NCI-H187 (cell line): ENCODE measurements at places on chromosomes 12 and 14.

DNA sequence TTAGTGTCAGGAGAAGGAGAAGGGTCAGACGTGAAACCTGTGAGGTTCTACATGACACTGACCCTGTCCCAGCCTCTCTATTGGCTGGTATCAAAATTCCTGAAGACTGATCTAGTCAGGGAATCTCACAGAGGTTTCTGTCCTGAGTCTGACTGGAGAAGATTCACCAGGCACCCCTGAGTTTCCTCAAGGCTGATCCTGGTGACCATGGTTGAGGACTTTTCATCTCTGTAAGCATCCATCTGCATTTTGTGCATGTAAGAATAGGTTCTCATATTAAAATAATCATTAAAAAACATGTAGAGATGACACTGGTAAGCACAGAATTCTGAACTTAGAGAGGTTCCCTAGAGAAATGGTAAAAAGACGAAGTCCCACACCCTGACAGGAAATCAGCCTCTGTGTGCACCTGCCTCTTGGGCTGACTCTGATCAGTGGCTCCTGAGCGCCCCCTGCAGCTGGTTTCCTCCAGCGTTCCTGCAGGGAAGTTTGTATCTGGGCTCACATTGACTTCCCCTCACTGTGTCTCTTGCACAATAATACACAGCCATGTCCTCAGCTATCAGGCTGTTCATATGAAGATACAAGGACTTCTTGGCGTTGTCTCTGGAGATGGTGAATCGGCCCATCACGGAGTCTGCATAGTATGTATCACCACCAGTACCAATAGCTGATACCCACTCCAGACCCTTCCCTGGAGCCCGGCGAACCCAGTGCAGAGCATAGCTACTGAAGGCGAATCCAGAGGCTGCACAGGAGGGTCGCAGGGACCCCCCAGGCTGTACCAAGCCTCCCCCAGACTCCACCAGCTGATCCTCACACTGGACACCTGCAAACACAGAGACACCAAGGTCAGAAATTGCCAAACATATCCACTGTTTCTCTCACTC, 991.9 kb downstream of the TMEM121 start:
- DNase-seq, result no peak

GRCh38 chr12:113436586-113436985, 14.4 kb downstream of the SDSL start:
- DNase-seq, result no peak

- no peak for DNase-seq
Observed at GRCh38 chr12:77640356-77640755, 190.3 kb upstream of the NAV3 start.

- DNase-seq, result no peak
Observed at GRCh38 chr12:14880890-14881453, 4.7 kb downstream of the MGP start.
